ENCODE measurements at places on chromosomes 2 and 18.

DNA sequence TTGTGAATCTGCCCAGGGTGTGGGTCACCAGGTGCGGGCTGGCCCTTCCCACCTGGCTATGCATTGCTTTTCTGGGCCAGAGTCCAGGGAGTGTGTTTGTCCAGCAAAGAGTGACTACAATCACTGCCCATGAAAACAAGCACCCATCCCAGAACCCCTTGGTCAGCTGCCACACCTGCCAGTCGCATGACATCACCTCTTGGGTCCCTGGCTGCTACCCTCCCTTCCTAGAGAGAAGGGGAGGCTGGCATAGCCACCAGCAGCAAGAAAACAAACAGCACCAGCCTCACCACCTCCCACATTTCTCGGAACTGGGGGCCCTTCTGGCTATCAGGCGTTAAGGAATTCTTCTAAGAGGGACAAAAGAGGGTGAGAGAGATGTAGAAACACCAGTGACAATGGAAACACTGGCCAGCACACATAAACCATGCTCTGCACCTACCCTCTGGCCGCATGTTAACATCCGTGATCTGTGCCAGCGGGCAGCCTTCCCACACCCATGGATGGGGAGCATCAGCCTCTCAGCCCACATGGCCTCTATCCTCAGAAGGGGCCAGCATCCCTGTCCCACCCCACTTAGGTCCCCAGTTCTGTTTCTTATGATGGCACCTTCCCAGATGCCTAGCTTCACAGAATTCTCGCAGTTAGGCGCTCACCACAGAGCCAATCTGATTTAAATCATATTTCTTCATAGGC lies 109.7 kb upstream of the GLI2 start:
- no peak for DNase-seq

GRCh38 chr2:235639428-235639773 lies 145.6 kb downstream of the AGAP1 start:
- no peak for DNase-seq

- peak; percentile 31 for DNase-seq
These were observed 36.6 kb downstream of the SCTR start for GRCh38 chr2:119487434-119488244.

DNA sequence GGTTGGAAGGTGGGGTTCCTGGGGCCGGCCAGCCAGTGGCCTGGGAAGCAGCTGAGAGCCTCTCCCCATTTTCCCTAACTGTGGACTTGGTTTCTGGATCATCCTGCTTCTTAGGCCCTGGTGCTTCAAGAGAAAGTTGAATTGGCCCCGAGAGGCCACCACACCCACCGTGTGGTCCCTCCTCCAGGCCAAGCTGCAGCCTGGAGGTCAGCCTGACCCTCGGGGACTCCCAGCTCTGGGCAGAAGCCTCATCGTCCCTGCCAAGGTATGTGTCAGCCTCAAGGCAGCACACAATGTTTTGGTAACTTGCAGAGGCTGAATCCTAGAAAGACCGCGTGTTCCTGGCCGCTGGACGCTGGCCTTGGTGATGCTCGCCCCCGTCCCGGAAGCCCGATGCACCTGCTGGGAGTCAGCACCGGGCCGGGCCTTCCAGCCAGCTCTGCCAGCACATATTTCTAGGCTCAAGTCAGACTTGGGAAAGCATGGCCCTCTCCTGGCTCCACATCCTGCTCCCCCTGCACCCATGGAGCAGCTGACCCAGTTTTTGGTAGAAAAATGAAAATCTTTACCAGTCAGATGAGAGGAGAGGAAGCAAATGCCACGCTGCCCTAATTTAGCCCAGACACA lies 72.6 kb downstream of the ACTR2 start:
- DNase-seq, result no peak

- no peak for DNase-seq
These were observed 18.1 kb upstream of the RASGRP3 start for GRCh38 chr2:33458248-33458819.

- no peak for DNase-seq
These were observed 46.9 kb upstream of the CNOT11 start for GRCh38 chr2:101205521-101206479.

DNA sequence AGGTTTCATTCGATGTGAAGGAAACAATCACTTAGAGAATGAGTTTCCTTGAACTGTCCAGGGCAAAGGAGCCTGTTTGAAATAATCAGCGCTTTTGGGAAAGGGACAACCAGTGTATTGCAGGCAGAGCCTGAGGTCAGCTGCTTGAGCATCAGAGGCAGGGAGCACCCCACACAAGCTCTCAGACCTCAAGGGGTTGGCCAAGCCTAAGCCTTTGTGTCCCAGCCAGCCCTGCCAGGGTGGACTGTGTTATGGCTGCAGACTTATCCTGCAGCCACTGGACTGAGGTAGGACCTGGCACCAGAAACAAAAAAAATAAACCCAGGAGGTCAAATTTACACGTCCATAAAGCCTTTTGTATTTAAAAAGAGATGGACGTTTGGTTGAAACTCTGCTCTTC lies 228.3 kb downstream of the SEPTIN10 start:
- no peak for DNase-seq

DNA sequence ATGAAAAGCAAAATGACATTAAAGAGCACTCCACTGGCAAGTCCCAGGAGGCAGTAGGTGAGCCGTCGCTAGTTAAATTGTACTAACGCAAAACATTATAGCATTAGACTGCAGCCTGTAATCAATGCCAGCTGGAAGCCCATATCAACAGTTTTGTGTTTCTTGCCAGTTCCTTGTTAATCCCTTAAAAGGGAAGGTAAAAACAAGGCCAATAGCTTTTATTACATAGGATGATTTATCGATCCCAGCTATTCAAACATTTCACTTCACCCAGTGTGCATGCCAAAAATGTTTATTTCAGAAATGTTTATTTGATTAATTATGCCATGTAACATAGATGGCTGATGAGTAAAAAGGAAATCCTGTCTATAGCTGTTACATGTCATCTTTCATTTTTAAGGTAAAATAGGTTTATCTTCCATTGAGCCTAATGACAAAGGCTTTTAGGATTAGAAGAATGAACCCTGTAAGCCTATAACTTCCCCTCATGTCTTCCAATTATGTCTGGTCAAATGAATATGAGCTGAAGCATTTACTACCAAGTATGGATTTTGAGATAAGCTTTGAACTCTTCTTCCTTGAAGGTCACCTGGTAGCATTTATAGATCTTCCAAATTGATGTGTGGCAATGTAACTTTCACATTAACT lies 591.2 kb downstream of the RNF144A start:
- no peak for DNase-seq

DNA sequence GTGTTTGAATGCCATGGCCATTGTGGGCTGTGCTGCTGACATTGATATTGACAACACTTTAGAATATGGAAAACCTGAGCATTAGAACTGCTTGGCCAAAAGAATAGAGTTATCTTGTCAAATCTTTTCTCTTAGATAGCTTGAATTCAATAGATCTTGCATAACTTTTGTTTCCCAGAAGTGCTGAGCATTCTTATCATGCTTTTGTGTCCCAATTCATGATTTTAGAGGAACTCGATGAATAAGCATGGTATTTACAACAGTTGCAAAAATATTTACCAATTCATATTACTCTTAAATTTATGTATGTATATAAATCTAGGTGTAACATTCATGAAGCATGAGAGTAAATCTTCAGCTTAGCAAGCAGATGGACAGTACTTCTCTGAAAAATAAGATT lies 508.0 kb downstream of the BCL11A start:
- DNase-seq, result no peak
